ENCODE measurements at places on chromosomes 4 and X. TPM values are rescaled to one million over a fixed set of nuclear protein-coding genes. Genes with fewer than 3 reads are reported as not detected.

The EGF gene
- total RNA-seq, result 25.1 TPM

The PCDH10 gene
- total RNA-seq, result 12.5 TPM

The SOD3 gene
- 12.0 TPM for total RNA-seq

The F9 gene
- not detected for total RNA-seq

The UGT2A1 gene
- not detected for total RNA-seq

The GRXCR1 gene
- not detected for total RNA-seq

The MID2 gene
- 11.1 TPM for total RNA-seq

The SSX2 gene
- not detected for total RNA-seq

The RTL3 gene
- total RNA-seq, result 1.7 TPM

- DNase-seq, result no peak
Observed at GRCh38 chrX:140123446-140123845, 158.1 kb upstream of the CXorf66 start.

GRCh38 chr4:129515356-129515755 lies 419.4 kb downstream of the C4orf33 start:
- no peak for DNase-seq

DNA sequence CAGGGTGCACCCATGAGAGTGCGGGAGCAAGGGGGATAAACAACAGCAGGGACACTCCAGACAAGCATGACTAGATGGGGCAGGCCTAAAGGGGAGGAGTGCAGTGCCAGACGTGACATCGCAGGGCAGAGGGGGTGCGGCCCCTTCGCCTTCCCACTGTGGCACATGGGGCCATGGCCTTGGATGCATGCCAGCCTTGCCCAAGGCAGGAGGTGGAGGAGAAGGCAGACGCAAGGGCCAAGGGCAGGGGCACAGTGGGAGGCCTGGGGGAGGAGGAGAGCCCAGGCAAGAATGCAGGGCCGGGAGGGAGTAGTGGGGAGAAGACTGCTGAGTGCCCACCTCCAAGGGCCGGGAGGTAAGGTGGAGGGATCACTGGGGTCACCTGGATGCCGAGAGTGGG lies 21.6 kb downstream of the PNMA6E start:
- DNase-seq, result no peak

GRCh38 chrX:26070882-26071281 lies 67.3 kb upstream of the MAGEB18 start:
- no peak for DNase-seq

- no peak for DNase-seq
Observed at GRCh38 chr4:21077967-21078366, 377.7 kb downstream of the PACRGL start.

DNA sequence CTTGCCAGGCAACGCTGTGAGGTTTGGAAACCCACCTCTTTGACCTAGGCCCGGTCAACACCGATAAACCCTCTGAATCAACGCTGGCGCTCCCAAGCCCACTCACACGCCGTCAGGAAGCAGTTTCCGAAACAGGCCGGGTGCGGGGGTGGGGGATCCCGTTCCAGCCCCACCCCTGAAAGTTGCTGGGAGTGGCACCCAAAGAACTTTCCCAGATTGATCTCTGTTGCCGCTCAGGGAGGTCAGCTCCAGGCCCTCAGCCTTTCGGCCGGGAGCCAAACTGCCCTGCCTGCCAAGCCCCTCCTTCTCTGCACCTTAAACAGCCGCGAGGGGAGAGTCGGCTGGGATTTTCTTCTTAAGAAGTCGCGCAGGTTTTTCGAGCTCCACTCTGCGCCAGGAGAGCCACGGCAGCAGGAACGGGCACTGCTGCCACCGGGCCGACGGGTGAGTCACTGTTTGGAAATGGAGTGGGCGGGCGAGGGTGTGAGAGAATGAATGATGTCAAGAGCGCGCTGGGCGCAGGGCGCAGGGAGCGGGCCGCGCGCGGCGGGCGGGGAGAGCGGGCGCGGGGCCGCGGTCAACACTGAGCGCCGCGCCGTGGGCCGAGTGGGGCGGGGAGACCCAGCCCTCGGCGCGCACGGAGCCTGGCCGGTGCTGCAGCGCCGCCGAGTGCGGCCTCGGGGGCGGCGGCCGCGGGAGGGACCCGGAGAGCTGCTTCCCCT lies at the start of gene SGMS2:
SGMS2 (plus strand) TSS at position 583 of the 722 bp plus-strand sequence. CDS start 70,622 bp downstream, outside the sequence.
- DNase-seq, result peak; percentile 82

- no peak for DNase-seq
Observed at GRCh38 chr4:108342325-108342970, 173.7 kb upstream of the LEF1 start.

DNA sequence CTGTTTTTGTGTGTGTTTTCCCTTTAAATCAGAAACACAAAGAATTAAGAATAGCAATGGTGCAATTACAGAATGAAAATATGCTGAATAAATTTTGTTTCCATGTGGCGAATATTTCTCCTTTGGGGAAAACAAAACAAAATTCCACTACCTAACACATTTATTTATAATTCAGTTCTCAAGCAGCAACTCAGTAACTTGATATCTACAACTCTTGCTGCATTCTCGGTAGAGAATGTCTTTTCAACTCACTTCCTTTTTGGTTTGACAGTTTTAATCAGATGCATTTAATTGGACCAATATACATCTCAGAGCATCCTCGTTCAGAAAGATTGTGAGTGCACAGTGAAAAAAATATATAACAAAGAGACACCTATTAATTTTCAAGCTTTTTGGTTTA lies 30.8 kb downstream of the ZNF827 start:
- DNase-seq, result no peak
